Activated naive CD8-positive, alpha-beta T cell treated with anti-CD3 and anti-CD28 coated beads for 36 hours (primary cell): ENCODE measurements at places on chromosomes 7 and 10.
A peak's percentile ranks its signal among the peaks of the same experiment; 100 is the strongest.

- peaks cover 21% of the 10 kb centered on the region for H3K27me3 ChIP-seq
- no peak for DNase-seq
- H3K36me3 ChIP-seq, result no peaks in the 10 kb centered on the region
Observed at GRCh38 chr10:29314726-29315125, 25.9 kb downstream of the LYZL1 start.

DNA sequence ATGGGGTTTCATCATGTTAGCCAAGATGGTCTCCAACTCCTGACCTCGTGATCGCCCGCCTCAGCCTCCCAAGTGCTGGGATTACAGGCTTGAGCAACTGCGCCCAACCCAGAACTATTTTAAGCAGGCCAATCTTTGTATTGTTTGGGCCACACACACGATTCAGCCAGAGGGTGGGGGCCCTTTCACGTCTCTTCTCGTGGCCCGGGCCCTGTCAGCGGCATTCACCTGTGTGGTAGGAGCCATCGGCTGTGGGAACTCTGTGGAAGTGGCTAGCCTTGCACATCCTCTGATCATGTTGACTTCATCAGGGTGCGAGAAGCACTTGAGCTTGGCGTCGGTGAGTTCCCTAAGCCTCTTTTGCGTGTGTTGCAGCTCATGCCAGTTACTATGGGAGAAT, 16.9 kb downstream of the SUN1 start:
- no peak overlapping the region for H3K4me3 ChIP-seq
- no peaks in the 10 kb centered on the region for H3K4me1 ChIP-seq
- DNase-seq, result no peak
- no peaks in the 10 kb centered on the region for H3K27me3 ChIP-seq
- H3K36me3 ChIP-seq, result peaks cover 15% of the 10 kb centered on the region

DNA sequence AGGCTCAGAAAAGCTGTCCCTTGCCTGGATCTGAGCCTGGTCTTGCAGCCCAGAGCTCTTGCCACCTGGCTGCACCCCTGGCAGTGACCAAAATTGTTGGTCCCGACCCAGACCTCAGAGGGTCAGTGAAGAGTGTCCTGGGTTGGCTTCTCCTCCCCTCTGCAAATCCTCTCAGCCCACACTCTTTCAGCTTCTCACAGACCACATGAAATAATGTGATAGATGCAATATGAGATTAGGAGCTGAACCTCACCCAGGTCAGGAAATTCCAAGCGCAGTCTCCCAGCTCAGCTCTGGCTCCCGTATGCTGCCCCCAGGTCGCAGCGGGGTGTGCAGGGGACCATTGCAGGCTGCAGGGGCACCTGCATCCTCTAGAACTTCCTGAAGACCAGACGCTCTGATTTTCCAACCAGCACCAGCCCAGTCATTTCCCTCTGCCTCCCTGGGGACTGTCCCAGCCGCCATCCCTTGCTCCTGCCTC, 19.6 kb upstream of the RET start:
- no peaks in the 10 kb centered on the region for H3K36me3 ChIP-seq
- H3K27ac ChIP-seq, result no peak overlapping the region
- H3K27me3 ChIP-seq, result peaks cover 6% of the 10 kb centered on the region
- no peaks in the 10 kb centered on the region for H3K4me1 ChIP-seq

DNA sequence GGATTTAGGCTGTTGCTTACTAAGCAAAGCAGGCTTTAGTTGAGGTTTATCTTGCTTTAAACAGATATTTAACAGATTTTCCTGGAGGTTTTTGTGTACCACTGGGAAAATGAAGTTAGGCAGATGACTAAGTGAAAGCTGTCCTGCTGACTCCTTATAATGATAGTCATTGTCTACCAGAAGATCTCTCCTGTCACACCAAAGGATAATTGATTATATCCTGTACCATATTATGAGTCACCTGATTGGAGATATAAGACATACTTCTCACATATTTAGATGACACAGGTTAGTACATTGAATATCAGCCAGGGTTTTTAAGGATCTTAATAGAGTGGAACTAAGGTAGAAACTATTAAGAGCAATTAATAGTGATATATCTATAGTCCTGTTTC, 68.4 kb downstream of the PTEN start:
- DNase-seq, result no peak
- H3K4me3 ChIP-seq, result no peak overlapping the region
- H3K27me3 ChIP-seq, result no peaks in the 10 kb centered on the region
- no peak overlapping the region for H3K27ac ChIP-seq

DNA sequence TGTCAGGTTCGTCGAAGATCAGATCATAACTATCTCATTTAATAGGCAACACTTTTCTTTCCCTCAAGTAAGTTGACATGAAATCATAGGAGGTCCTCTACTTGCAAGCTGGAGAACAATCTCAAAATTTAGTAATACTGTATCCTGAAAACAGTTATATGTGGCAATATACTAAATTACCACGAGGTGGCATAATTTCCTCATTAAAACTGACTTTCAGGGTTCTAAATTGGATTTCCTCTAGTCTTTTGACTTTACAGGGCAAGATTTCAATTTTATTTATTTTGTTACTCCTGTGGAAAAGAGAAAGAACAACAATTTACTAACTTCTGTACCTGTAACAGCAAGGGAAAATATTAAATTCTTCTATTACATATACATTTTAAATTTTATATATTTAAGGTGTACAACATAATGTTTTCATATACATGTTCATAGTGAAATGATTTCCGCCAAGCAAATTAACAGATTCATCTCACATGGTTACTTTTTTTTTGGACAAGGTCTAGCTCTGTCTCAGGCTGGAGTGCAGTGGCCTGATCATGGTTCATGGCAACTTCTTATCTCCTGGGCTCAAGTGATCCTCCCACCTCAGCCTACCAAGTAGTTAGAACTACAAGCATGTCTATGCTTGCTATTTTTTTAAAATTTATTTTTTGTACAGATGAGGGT, 53.4 kb upstream of the CYP2C18 start:
- H3K4me3 ChIP-seq, result no peak overlapping the region
- H3K36me3 ChIP-seq, result peaks cover 2% of the 10 kb centered on the region
- no peak for DNase-seq
- no peak overlapping the region for H3K27ac ChIP-seq
- peaks cover 6% of the 10 kb centered on the region for H3K27me3 ChIP-seq
- H3K4me1 ChIP-seq, result no peaks in the 10 kb centered on the region

- no peak overlapping the region for H3K4me3 ChIP-seq
- H3K4me1 ChIP-seq, result no peaks in the 10 kb centered on the region
- H3K36me3 ChIP-seq, result peaks cover 9% of the 10 kb centered on the region
- no peaks in the 10 kb centered on the region for H3K27me3 ChIP-seq
- H3K27ac ChIP-seq, result no peak overlapping the region
Observed at GRCh38 chr7:23135755-23136154, 30.2 kb downstream of the KLHL7 start.

DNA sequence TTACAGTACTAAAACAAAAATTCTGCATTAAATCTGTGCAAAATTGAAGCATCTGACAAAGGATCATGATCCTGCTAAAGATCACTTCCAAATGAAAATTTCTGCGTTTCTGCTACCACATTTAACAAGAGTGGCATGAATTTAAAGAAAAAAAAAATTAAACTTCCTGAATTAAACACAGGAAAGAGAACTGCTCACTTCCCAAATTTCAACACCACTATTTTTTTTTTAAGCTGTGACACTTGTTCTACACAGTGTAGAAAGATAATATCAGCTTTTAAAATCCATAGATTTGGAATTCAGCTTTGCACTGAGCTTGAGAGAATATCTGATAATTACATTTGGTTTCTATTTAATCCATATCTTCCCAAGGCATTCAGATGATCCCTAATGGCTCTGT, 73.6 kb downstream of the EPC1 start:
- H3K27me3 ChIP-seq, result no peaks in the 10 kb centered on the region
- peaks cover 10% of the 10 kb centered on the region for H3K4me1 ChIP-seq
- DNase-seq, result no peak
- H3K27ac ChIP-seq, result no peak overlapping the region

DNA sequence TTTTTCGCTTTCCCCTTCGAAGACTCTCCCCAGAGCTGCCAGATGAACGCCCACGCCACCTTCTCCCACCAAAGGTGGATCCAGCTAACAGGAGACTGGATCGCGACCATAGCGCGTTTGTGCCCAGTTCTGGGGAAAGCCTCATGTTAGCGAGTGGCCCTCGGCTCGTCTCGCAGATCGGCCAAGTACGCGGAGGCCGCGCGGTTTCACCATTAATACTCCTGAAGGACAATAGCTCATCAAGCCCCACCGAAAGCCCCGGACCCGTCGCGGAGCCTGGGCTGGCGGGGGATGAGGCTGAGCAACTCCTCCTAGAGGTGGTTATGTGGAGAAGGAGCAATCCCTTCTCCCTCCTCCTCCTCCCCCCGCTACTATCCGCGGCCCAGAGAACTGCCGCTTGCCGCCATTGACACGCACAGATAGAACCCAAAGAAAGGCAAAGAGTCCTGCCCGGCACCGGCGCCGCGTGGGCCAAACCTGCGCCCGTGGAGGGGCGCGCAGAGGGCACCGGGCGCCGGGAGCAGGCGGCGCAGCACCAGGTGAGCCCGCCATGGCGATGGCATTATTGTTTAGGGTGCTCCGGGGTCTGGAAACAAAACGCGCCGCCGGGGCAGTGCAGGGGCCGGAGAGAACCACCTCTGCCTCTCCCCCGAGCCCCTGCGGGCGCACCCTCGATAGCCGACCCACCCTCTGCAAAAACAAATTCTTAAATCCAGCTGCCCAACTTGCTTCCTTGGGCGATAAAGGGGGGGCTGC, at the start of gene MACROH2A2:
TSS of gene MACROH2A2 (plus strand) at position 385 of the 756 bp plus-strand sequence. CDS start 22,813 bp downstream, outside the sequence.
- H3K27ac ChIP-seq, result no peak within 1 kb of the TSS
- peak; percentile 30 for DNase-seq
- H3K36me3 ChIP-seq, result no peaks in the 10 kb centered on the region

- H3K4me3 ChIP-seq, result peak overlapping the region; percentile 97
- peak overlapping the region; percentile 99 for H3K27ac ChIP-seq
- peaks cover 10% of the 10 kb centered on the region for H3K36me3 ChIP-seq
- peaks cover 40% of the 10 kb centered on the region for H3K4me1 ChIP-seq
- H3K27me3 ChIP-seq, result no peaks in the 10 kb centered on the region
Observed at GRCh38 chr10:101693978-101694673, 844 bp downstream of the FBXW4 start.

GRCh38 chr7:116630932-116631671, 40.9 kb upstream of the MET start:
- no peaks in the 10 kb centered on the region for H3K36me3 ChIP-seq
- no peak overlapping the region for H3K4me3 ChIP-seq
- no peak overlapping the region for H3K27ac ChIP-seq
- H3K4me1 ChIP-seq, result no peaks in the 10 kb centered on the region
- DNase-seq, result no peak

- peaks cover 3% of the 10 kb centered on the region for H3K27me3 ChIP-seq
- no peak for DNase-seq
- no peak overlapping the region for H3K27ac ChIP-seq
- peaks cover 14% of the 10 kb centered on the region for H3K4me1 ChIP-seq
- H3K4me3 ChIP-seq, result no peak overlapping the region
Observed at GRCh38 chr10:77252380-77253146, 385.0 kb downstream of the KCNMA1 start.

- no peak for DNase-seq
- peaks cover 10% of the 10 kb centered on the region for H3K4me1 ChIP-seq
- H3K36me3 ChIP-seq, result no peaks in the 10 kb centered on the region
- no peak overlapping the region for H3K27ac ChIP-seq
Observed at GRCh38 chr7:135801045-135801693, 52.6 kb upstream of the FAM180A start.

GRCh38 chr7:93015101-93015778, 102.5 kb downstream of the SAMD9 start:
- peaks cover 13% of the 10 kb centered on the region for H3K4me1 ChIP-seq
- H3K4me3 ChIP-seq, result no peak overlapping the region
- DNase-seq, result no peak
